ENCODE measurements at places on chromosomes 7 and 10.

DNA sequence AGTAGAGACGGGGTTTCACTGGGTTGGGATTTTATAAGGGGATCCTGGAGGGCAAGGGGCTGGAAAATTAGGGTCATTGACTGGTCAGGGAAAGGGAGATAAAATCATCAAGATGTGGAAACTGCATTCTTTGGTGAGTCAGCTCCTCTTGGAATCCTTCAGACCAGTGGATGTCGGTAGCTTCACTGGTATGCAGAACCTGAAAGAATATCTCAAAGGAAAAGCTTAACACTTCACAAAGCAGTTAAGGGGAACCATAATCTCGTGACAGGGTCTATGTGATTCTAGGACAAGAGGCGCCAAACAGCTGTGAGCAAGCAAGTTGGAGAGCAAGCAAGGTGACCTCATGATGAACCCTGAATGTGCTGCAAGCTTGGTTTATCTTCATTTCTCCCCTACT lies 634.7 kb upstream of the AUTS2 start:
- DNase-seq = no peak

GRCh38 chr7:48087349-48087748 lies 1.7 kb upstream of the UPP1 start:
- no peak for DNase-seq

DNA sequence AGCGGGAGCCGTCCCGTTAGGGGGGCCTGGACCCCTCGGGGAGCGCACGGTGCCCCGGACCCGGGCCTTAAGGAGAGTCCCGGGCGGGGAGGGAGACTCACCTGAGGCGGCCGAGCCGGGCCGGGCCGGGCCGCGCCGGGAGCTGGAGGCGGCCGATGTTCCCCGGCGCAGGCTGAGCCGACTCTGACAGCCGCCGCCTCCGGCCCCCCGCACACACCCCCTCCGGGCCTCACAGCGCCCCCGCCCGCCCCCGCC lies at the start of gene ACHE:
Gene ACHE, minus strand, starts transcription at position 188 of the 255 bp plus-strand sequence. CDS start 1,656 bp downstream, outside the sequence.
- no peak for DNase-seq

DNA sequence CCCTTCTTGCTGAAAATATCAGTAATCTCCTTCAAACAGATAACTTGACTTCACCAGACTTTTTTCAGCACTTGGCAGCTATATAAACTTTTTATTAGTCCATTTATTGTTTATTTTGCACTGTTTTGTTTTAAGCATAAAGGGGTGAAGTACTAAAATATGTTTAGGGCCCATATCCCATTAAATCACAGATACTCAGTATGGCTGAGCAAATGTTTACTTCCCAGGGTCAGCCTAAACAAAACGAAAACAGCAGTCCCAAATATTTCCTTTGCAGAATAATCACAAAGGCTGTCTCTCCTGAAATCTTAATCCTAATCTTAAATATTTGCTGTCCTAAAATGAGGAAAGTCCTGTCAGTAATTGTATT lies 649.6 kb downstream of the TNS3 start:
- no peak for DNase-seq
